ENCODE measurements at places on chromosomes 5 and 9.

DNA sequence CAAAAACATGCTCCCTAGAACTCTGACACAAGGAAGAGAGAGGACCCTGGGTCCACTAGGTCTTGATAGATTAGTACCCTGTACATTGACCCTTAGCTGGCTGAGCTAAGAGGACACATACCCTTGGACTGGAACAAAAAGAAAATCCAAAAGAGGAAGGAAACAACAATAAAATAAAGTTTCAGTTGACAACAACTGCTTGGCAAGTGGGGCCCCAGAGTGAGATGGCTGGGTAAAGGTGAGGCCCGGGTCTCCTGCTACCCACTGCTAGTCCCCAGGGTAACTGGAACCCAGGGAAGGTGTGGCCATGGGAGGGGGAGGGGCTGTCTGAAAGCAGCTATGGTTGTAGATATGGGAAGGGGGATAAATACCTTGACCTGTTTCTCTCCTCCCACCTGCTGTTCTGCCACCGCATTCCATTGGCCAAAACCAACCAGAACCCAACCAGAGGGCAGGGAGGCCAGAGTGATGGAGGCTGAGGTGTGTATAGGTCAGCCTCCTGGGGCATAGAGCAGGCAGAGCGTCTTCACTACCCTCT lies 11.7 kb downstream of the TAL2 start:
- no peak for DNase-seq

- peak; percentile 9 for DNase-seq
Measured at GRCh38 chr5:1754531-1755220, 45.0 kb downstream of the MRPL36 start.

DNA sequence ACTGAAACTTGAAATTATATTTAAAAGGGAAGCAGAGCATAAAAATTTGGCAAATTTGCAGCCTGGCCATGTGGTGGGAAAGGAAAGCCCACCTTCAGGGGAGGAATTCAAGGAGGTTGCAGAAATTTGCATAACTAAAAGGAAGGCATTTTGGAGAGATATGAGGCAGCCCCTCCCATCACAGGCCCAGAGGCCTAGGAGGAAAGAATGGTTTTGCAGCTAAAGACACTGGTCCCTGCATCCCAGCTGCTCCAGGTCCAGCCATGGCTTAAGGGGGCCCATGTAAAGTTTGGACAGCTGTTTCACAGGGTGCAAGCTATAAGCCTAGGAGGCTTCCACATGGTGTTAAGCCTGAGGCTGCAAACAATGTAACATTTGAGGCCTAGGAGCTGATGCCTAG lies 212.5 kb downstream of the NNT start:
- DNase-seq: no peak

- no peak for DNase-seq
Measured at GRCh38 chr5:170312666-170313065, 15.1 kb upstream of the LCP2 start.

- DNase-seq: no peak
Measured at GRCh38 chr5:14202462-14202861, 59.3 kb downstream of the TRIO start.

DNA sequence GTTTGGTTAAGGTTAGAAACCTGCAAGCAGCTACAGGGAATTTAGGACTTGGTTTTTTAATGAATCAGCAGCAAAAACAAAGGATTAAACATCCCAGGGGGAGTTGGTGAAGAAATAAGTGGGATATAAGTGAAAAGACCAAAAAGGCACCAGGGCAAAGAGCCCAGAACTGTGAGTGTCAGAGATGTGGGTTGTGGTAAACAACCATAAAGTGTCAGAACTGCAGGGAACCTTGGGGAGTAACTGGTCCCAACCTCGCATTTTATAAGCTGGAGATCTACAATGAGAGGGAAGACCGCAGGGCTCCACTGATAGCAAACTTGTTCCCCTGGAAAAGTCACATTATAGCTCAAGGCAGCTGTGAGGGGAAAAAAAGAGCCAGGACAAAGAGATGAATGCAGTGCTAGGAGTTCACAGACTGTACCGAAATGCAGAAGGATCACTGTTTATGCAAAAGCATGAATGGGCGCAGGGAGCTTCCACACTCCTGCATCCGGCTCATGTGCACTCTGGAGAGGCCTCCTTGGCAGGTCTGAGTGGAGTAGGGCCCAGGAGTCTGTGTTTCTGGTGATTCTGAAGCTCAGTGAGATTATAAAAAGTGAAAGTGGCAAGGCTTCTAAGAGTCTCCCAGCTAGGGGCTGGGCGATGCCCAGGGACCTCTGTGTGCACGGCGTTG lies 156.3 kb downstream of the GOLPH3 start:
- DNase-seq: peak; percentile 31

DNA sequence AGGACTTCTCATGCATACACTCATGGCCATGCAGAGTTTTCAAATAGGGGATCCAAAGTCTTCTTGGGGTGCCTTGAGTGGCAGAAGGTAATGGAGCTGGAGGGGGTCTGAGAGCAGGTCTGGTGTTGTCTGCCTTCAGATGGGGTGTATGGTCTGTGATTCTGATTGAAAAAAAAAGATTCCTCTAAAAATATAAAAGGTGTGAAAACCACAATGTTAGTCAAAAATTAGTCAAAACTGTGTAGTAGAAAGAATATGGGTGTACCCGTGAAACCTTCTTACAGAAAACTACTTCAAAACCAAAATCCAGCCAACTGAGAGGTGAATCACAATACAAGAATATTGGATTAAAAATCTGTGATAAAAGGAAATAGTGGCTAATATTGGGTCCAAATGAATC lies 20.1 kb downstream of the DOCK2 start:
- DNase-seq: no peak

- no peak for DNase-seq
Measured at GRCh38 chr9:19440823-19441580, 32.2 kb downstream of the ACER2 start.

GRCh38 chr5:170427672-170428236 lies 38.6 kb upstream of the KCNMB1 start:
- peak; percentile 92 for DNase-seq

- no peak for DNase-seq
Measured at GRCh38 chr9:22054076-22054475, 45.0 kb upstream of the CDKN2B start.

GRCh38 chr5:55520117-55520839 lies 14.5 kb downstream of the PLPP1 start:
- no peak for DNase-seq

- no peak for DNase-seq
Measured at GRCh38 chr9:114864471-114864870, 58.6 kb upstream of the TNFSF15 start.

GRCh38 chr5:35302544-35302943 lies 72.3 kb upstream of the PRLR start:
- DNase-seq: no peak

GRCh38 chr9:35085078-35085477 lies 5.3 kb upstream of the FANCG start:
- DNase-seq: no peak

- no peak for DNase-seq
Measured at GRCh38 chr5:144275329-144275728, 104.7 kb downstream of the KCTD16 start.

GRCh38 chr5:39423331-39423751 lies 1.4 kb downstream of the DAB2 start:
- DNase-seq: peak; percentile 44

- DNase-seq: no peak
Measured at GRCh38 chr5:105639068-105639467, 2031.7 kb downstream of the EFNA5 start.

- DNase-seq: peak; percentile 60
Measured at GRCh38 chr9:107612136-107612535, 122.6 kb upstream of the KLF4 start.

- DNase-seq: no peak
Measured at GRCh38 chr9:80378669-80379293, 807.0 kb downstream of the TLE4 start.

- peak; percentile 46 for DNase-seq
Measured at GRCh38 chr5:135232958-135233357, 166.1 kb downstream of the MACROH2A1 start.

GRCh38 chr9:110777196-110777875 lies 108.7 kb downstream of the MUSK start:
- no peak for DNase-seq

GRCh38 chr5:89597878-89598277 lies 714.9 kb upstream of the MEF2C start:
- no peak for DNase-seq

- DNase-seq: peak; percentile 21
Measured at GRCh38 chr9:125748446-125749099, 1.4 kb downstream of the PBX3 start.

DNA sequence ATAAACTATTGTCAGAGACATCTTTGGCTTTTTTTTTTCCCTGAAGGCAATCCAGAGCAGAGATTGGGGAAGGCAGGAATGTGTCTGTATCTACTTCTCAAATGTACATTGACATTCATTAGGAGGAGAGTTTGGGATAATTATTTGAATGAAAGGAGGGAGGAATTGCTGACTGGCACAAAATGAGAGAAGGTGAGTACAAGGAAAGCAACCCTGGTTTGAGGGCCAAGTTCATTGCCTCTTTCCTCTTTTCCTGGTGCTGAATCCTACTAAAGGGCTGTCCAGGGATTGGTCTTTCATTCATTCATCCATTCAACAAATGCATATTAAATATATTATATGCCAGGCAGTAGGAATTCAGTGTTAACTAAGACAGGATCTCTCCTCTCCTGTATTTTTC lies 18.8 kb upstream of the ANKHD1 start:
- no peak for DNase-seq

DNA sequence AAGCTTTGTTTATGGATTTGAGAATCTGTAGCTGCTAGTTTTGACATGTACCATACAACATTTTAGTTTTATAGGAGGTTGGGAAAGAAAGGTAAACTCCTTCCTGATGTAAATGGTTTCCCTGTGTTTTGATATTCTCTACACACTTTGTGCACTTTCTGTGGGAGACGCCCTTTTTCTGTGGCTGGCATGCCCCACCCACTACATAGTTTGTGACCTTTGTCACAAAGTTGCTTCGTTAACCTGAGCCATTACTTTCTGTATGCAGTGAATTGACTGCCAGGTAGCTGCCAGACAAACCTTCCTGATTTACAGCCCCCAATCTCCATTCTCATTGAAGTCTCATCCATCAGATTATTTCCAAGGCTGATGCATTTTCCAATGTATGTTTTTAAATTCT lies 90.6 kb downstream of the NLN start:
- no peak for DNase-seq

DNA sequence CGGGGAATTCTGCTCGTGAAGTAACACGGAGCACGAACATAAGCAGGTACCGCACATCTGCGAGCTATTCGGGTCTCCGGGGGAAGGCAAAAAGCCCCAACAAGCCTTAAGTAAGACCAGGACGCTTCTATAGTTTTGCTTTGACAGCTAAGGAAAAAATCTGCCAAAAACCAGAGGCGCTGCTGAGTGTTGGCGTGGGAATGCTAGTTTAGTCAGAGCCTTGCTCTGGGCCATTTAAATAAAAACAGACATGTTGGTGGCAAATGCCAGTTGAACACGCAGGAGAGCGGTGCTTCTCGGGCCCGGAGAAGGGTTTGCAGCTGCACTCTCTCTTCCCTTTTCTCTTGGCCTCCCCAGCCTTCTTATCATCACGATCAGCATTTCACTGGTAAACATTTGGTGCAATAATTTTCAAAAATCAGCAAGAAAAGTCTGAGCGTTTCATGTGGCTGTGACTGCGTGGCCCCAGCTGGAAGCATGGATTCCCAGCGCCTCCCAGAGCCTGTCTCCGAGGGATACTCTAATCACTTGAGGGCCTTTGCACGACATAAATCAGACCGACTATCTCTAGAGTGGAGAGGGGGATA lies 6.4 kb upstream of the NOTCH1 start:
- peak; percentile 47 for DNase-seq

DNA sequence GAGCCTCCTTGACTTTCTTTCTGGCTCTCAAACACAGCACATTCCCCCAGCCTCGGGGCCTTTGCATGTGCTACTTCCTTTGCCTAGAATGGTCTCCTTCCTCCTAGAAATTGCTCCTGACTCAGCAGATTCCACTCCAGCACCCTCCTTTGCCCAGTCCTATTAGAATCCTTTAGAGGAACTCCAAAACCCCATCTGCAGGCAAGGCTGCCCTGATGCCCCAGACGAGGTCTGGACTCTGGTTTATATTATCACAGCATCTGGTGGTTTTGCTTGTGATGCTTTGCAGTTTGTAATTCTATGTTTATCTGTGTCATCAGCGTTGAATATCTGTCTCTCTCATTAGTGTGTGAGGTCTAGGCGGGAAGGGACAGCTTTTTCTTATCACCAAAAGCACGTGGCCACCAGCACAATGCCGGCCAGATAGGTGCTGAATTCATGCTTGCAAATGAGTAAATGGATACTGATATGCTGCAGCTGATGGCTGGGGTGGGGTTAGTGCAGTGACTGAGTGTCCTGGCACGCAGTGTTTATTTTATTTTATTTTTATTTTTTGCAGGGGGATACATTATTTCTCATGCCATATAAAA lies 30.0 kb upstream of the ANKH start:
- DNase-seq: no peak

- DNase-seq: no peak
Measured at GRCh38 chr9:121720311-121721057, 69.0 kb downstream of the DAB2IP start.

GRCh38 chr5:82586181-82586580 lies 308.0 kb upstream of the RPS23 start:
- no peak for DNase-seq

DNA sequence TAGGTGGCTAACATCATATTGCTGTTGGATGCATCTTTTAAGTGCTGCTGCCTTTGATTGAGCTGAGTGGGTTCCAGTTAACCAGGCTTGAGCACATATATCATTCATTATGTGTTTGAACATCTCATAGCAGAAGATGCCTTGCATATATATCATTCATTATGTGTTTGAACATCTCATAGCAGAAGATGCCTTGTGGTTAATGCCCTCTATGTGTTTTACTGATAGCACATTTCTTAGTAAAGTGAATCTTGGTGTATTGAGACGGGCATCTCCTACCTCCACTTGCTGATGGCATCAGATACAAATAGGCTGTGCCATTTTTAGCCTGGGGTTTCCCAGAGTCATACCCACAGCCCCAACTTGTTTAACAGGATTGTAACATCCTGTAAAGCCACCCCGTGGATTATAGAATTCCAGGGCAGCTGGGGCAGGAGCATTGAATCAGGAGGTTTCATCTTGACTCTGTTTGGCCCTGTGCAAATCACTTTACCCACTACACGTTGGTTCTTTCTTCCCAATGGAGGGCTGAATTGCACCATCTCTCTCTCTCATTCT lies 26.5 kb downstream of the MTAP start:
- DNase-seq: no peak

- DNase-seq: no peak
Measured at GRCh38 chr9:93023521-93023815, 35.0 kb upstream of the SUSD3 start.

GRCh38 chr5:72271702-72272101 lies 48.3 kb downstream of the MRPS27 start:
- DNase-seq: no peak
